Femur (tissue), 1 donor: ENCODE measurements at places on chromosomes 6 and 20.

DNA sequence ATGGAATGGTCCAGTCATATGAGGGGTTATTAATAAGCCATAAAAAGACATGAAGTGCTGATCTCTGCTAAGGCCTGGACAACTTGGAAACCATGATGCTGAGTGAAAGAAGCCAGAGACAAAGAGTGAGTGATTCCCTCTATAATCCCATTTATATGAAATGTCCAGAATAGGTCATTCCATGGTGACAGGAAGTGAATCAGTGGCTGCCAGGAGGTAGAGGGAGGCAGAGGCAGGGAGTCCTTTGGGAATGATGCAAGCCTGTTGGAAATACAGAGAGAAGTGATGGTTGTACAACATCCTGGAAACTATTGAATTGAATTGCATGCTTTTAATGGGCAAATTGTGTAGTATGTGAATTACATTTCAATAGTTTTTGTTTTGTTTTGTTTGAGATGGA, 26.4 kb downstream of the ANKRD60 start:
- no peak for DNase-seq

- DNase-seq, result no peak
Observed at GRCh38 chr6:143233554-143234285, 173.0 kb downstream of the AIG1 start.

DNA sequence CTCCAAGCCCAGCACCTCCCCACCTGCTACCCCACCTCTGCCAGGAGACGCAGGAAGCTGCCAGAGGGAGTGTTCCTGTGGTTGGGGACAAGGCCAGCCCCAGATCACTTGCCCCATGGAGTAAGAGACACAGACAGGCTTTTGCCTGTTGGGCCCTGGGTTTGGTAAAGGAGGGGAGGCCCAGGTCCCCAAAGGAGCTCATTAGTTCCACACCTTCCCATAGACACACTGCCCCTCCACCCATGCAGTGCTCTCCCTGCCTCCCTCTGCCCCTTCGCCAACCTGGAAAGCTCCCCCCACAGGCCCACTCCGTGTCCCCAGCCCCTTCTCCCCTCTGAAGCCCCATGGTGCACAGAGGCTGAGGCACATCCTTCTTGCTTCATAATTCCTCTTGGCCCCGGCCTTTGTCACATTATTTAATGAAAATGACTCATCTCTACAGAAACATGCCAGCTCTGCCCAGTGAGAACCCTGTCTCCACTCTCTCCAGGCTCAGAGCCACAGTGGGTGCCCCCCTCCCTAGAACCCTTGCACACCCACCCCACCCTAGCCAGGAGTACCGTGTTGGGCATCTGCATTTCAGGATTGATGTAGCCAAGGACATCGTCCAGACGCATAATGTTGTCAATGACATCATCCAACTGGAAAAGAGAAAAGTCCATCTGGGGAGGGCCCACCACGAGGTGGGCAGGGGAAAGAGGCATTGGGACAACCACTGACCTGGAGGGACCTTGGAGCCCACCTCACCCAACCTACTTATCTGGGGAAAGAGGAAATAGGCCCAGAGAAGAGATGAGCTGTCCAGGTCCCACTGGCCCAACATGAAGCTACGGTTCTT, 46.0 kb downstream of the TFEB start:
- DNase-seq, result no peak

DNA sequence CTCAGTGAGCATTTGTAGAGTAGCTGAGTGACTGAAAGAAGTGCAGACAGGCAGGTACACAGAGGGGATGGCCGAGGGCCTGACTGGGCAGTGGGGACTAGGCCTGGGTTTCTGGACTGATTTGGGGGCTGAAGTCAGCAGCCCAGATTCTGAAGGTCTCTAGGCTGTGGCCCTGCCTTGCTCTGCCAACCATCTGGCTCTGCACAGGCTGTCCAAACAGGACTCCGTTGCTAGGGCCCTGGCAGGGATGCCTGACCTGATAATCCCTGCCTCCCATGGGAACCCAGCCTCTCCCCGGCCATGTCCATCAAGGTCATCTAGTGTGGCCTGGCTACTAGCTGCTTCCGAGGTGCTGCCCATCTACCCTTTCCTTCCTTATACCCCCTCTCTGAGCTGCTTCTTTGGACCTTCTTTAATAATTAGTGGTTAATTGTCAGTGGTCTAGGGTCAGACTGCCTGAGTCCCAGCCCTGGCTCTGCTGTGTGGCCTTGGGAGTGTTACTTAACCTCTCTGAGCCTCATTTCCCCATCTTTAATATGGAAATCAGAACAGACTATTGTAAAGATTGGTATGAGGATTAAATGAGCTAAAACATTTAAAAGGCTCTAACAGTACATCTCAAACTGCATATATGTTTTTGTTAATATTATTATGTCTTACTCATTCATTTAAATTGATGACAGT, 137.9 kb downstream of the VEGFA start:
- no peak for DNase-seq

GRCh38 chr6:64143101-64143500, 507.5 kb downstream of the PHF3 start:
- DNase-seq, result no peak

GRCh38 chr6:162951164-162951743, 223.5 kb downstream of the PACRG start:
- no peak for DNase-seq

DNA sequence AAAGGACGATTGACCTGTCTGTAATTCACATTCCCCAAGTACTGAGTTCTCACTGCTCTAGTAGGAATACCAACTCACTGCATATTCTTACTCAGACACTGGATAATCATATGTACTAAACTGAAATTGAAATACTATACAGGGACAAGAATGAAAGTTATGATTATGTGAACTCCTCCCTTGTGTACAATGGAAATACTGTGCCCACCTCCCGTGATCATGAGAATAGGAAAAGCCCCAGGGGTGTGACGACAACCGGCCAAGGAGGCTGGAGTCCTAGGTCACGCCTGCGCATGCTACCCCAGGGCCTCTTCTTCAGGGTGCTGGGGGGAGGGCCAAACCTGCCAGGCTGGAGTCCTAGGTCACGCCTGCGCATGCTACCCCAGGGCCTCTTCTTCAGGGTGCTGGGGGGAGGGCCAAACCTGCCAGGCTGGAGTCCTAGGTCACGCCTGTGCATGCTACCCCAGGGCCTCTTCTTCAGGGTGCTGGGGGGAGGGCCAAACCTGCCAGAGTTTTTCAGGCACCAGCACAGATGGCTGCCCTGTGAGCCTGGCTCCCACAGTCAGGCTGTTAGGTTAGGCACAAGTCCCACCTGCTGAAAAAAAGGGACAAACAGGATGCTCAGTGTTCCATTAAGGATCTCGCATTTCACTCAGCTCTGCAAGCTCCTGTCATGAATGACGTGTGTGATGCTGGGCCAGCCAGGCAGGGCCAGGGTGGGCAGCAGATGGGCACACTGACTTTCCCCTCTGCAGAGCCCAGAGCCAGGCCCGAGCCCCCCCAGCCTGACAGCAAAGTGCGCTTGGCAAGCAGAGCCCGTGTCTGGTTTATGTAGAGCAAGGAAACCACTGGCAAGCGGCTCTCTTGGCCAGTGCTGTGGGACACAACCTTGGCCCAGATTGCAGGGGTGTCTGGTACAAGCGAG, 107.7 kb downstream of the FOXF2 start:
- peak; percentile 75 for DNase-seq

DNA sequence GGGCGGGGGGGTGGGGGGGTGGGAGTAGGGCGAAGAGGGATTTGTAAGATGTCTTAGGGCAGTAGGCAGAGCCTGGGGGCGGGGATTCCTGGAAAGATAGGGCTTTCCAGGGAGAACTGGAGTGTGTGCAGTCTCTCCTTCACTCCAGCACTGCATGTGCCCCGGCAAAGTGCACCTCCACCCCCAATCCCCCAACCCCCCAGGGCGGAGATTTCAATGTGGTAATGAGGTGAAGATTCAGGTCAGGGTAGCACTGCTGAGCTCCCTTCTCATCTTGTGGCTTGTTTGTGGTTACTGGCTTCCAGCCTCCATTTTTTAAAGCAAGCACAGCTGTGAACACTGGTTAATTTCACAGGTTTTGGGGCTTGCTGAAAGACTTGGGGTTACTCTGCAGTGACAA, 5.9 kb downstream of the TMEM239 start:
- no peak for DNase-seq
